ENCODE measurements at places on chromosomes 7 and 10.

GRCh38 chr7:23287612-23288011 lies 11.5 kb upstream of the MALSU1 start:
- no peak for DNase-seq

DNA sequence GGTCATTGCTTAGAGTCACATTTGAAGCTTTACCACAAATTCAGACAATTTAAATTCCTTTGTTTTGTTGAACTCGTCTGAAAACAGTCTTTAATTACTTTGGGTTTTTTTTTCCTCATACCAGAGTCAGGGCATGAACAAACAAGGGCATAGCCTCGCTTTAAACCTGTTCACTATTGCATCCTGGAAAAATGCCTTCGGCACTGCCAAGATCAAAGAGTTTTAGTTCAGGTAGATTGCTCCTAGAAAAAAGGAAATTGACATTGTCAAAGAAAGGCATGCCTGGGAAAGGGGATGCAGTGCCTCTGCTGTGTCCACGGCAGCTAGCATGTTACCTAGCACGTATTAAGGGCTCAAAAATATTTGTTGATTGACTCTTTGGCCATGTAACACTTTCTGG lies 235.1 kb downstream of the ARHGAP21 start:
- no peak for DNase-seq

DNA sequence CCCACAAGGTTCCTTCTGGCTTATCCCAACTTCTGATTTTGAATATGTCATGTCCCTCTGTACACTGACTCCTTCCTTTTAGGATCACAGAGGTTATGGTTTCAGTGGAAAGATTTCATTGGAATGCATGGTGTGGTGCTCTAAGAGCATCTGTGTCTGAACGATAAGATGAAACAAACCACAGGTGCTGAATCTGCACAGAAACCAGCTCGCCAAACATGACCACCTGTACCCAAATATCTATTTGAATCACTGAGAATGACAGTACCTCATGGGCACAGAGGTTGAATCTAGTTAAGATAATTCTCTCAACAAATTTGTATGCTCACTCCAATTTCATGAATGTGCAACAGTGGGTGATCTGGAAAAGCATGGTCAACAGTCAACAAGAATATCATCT lies 105.3 kb downstream of the DGKI start:
- no peak for DNase-seq

- no peak for DNase-seq
These were observed 5.9 kb downstream of the TTYH3 start for GRCh38 chr7:2637505-2638223.

DNA sequence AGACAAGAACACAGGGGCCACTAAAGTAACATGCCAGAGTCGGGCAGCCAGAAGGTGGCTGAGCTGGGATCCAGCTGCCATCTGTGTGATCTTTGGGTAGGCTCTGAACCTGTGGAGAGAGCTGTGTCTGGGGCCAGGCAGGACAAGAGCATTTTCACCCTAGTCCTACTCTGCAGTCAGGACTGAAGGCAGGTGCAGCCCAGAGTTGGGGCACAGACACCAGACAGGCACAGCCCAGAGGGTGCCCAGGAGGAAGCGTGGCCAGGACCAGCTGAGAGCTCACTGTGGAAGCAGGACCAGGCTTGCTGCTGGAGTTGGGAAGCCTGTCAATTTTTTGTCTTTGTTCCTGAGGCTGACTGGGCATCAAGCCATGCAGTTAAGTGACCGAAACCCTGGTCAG lies 113.6 kb downstream of the ADCY1 start:
- DNase-seq = no peak

DNA sequence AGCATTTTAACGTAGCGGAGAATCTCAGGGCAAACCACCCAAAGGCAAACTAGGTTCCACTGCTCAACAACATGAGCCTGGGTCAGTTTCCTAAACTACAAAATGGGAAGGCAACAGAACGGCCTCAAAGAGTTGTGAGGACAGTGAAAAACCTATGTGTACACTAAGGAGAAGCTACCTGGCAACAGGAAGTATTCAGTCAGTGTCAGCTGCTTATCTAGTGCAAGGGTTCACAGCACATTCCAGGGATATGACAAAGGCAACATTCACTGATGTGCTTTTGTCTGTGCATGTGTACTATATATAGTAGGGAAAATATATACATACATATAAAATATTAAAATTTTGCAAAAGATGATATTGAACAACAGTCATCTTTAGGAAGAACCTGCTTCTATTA lies 17.2 kb downstream of the NUDCD3 start:
- no peak for DNase-seq

DNA sequence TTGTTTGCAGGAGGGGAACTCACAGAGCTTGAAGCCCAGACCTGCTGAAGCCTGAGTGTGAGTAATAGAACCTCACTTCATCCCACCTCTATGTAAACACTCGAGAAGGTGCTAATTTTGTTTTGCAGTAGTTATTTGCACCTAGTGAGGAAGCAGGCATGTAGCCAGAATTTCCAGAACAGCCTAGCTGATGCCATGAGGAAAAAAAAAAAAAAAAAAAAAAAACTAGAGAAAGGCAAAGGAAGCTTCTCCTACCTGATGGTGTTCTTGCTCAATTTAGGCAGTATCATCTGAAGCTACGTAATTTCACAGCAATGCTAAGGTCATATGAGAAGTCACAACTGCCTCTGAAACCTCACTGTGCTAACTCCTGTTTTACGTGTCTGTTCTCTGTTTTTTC lies 13.6 kb upstream of the GPR37 start:
- no peak for DNase-seq

GRCh38 chr10:131068760-131069159 lies 242.8 kb downstream of the TCERG1L start:
- DNase-seq = no peak

- DNase-seq = no peak
These were observed 2.0 kb upstream of the ANLN start for GRCh38 chr7:36387435-36388231.

DNA sequence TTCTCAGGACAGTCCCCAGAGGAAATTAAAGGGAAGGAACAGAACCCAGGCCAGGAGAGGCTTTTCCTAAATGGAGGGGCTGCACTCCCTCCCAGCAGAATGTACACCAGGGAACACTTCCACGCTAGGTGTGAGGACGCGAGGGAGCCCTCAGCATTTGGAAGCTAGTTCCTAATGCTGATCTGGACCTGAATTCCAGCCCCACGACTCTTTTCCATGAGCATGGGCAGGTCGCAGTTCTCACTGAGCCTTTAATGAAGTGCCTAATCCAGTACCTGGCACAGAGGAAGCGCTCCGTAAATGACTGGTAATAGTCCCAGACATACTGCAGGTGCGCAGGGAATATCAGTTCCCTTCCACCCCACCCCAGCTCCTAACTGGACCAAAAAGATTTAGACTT lies 1.1 kb downstream of the ALOX5 start:
- no peak for DNase-seq

DNA sequence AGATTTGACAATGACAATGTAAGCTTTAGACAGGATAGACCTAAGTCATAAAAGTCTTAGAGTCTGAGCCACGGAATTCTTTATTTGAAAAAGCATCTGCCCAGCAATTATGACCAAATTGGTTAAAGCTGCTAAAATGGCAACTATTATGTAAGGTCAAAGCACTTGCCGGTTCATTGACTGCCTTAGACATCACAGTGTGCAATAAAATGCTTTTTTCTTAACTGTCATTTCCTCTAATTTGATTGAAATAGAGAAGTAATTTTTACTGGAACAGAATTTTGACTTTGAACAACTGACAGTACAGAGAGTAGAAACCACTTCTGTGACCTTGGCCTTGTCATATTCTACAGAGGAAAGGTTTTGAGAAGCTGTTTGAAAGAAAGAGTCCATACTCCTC lies 142.9 kb downstream of the THSD7A start:
- no peak for DNase-seq

DNA sequence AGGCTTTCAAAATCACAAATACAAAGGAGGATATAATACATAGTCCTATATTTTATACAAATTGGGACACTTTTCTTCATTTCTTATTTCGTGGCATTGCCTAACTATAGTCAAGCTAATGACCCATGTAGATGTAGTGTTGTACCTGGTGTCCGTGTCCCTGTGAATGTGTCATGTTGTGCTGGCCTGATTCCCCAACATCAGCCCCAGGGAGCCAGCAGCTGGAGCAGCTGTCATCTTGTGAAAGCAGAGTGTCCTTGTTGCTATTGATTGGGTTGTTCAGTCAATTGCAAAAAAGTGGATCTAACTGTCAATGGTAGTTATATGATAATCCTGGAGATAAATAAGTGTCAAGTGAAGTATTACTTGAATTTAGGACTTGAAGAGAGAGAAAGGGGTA lies 86.3 kb downstream of the KAT6B start:
- no peak for DNase-seq

DNA sequence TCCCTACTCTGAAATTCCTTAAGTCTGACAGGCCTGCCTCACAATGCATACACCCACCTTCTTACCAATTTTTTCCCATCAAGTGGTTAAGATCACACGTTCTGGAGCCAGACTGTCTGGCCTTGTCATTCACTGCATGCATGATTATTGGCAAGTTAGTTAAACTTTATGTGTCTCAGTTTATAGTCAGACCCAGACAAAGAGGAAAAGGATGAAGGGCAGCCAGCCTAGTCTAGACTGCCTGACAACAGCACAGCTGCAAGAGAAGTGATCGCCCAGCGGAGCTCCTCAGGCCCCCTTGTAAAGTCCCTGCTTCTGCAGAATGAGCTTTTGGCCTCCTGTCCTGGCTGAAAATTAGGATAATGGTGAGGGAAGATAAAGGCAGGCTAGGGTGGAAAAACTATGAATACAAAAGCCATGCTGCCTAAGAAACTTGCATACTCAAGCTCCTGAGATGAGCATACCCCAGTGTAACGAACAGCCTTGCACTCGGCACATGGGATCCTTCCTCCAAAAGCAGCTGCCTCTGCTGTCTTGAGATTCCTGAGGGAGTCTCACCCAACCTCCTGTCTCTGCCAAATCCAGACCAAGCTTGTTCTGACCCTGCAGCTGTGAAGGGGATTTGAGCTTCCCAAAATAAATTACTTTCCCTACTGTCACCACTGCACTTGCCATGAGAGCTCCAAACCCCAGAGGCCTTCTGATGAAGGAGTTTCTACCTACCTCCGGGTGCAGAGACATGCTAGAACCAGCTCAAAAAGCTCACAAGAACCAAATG lies 26.7 kb upstream of the MRLN start:
- no peak for DNase-seq

DNA sequence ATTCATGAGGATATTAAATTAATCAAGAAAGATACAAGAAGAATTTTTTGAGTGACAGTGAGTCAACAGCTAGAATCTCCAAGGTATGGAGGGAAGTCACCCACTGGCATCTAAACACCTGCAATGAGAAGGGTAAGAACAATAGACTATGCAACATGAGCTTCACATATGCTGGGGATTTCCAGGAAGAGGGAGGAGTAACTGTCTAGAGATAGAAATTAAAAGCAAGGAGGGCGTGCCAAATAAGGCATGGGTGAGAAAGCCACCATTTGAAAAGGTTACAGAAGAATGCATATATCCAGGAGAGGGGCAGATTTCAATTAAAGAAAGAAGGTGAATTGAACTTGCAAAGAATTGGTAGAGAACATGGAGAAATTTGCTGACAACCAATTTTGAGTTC lies 365.7 kb downstream of the GPR37 start:
- DNase-seq = no peak

GRCh38 chr7:91089382-91089963 lies 174.8 kb upstream of the FZD1 start:
- no peak for DNase-seq

GRCh38 chr10:4776234-4776638 lies 49.8 kb upstream of the AKR1E2 start:
- DNase-seq = no peak

- DNase-seq = no peak
These were observed 185.7 kb downstream of the TFEC start for GRCh38 chr7:115844857-115845256.

DNA sequence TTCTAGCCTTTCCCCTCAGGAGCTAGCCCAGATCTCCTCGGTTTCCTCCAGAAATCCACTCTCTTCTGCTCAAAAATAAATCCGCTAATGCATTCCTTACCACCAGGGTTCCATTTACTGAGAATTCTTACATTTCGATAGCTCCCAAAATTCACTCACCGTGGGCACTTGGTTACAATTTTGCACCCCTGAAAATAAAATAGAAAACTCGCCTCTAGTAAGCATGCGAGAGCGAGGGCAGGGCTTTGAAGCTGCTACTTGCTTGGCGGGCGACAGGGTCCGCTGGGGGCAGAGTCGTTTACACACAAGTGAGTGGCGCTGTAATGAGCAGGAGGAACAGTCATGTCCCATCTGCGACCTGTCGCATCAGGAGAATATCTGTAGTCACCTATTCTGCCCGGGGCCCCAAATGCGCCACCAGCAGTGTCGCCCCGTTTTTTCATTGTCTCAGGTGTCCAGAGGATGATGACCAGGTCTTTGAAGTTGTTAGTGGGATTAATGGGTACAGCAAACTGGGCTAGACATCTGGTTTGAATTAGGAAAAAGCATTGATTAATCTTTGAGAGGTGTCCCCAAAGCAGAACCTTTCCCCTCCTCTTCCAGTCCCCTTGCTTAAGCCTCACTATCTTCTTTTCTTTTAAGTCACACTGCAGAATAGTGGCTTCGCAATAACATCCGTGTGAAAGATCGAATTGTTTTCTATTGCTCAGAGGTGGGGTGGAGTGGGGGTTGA lies 1.2 kb upstream of the MEOX2 start:
- DNase-seq = peak; percentile 46

DNA sequence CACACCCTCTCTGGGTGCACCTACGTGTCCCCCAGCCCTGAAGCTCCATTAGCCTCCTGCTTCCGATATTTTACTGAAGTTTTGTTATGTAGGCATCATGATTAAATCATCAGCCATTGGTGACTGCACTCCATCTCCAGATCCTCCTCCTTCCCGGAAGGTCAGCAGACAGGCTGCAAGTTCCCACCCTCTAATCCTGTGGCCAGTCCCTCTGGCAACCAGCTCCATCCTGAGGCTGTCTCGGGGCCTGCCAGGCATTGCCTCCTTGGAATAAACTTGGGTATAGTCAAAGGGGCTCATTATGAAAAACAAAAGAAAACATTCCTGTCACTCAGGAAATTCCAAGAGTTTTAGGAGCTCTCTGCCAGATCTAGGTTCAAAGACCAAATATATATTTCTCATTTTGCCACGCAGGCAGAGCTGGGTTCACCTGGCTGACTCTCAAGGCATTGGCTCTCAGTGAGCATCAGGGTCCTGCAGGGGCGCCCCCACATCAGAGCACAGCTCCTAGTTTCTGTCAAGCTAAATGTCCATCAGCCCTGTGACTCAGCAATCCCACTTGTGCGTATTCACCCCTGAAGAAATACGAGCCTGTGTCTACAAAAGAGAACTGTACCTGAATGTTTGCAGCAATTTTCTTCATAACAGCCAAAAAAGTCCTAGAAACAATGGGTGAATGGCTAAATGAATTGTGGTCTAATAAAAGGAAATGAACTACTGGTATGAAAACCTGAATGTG lies 27.4 kb upstream of the TMEM72 start:
- no peak for DNase-seq

DNA sequence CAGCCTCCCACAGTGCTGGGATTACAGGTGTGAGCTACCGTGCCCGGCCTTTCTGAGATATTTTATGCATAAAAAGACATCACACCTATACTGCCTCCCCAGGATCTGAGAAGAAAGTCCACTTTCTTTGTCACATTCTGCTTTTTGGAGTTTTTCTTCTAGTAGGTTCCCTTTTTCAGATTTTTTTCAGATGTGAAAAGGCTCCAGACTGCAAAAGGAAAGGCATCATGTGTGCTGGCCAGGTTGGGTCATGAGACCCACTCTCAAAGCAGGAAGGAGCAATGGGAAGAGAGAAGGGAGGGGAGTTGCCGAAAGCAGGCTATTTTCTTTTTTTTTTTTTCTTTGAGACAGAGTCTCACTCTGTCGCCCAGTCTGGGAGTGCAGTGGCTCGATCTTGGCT lies 10.8 kb downstream of the BLVRA start:
- DNase-seq = no peak
